Activated CD4-positive, alpha-beta T cell treated with anti-CD3 and anti-CD28 coated beads, Interleukin-2, amount 50 U/mL, for 4 hours (primary cell): ENCODE measurements at places on chromosomes 12 and 14.

- no peak for DNase-seq
These were observed 46.5 kb upstream of the CCND2 start for GRCh38 chr12:4227046-4227445.

DNA sequence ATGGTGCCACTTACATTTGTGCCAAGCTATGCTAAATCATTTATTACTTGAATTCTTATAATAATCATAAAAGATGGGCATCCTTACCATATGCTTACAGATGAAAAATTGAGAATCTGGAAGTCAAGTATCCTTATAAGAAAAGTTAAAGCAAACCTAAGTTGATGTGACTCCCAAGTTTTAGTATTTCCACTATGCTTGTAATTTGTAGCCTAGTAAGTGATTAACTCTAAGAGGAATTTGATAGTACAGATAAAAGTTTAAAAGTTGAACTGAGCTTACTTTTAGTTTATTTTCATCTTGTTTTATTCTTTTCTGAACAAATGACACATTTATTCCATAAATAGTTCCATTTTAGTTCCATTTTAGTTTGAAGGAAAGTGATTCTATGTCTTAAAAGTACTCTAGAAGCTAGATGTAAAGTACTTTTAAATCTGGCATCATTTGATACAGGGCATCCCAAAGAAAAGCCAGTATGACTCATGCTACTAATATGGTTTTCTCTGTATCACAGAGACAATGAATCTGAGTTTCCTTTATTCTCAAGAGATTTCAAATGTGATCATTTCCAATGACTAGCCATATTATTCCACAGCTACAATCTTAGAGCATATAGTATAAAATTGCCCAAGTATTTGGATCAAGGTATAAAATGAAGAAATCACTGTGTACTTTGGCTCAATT is 596.0 kb downstream of the SLC16A7 start:
- DNase-seq, result no peak

GRCh38 chr12:79983986-79984620 is 49.2 kb upstream of the PPP1R12A start:
- no peak for DNase-seq

GRCh38 chr12:103422746-103423515 is 72.8 kb downstream of the C12orf42 start:
- DNase-seq, result no peak

GRCh38 chr14:52240623-52241022 is 26.9 kb upstream of the PTGDR start:
- DNase-seq, result no peak

DNA sequence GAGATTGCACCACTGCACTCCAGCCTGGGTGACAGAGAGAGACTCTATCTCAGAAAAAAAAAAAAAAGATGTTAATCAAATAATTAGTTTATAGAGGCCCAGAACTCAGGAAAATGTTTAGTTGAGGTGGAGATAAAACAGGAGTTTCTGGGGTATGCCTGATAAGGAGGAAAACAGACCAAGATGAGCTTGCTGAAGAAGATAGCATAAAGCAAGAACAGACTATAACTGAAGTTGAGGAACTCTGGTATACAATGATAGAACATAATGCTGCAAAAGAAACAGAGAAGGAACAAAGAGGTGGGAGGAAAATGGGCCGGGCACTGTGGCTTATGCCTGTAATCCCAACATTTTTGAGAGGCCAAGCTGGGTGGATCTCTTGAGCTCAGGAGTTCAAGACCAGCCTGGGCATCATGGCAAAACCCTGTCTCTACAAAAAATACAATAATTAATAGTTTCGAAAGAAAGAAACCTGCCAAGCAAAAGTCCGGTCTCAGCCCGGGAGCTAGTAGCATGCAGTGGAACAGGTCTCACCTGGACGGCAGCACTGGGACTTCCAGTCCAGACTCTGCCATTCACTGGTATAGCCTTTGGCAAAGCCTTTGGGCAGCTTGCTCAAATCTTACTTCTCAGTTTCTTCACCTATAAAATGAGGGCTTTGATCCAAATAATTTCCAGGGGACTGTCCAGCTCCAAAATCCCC is 25.4 kb downstream of the SLC35E3 start:
- DNase-seq, result no peak

- no peak for DNase-seq
These were observed 30.2 kb downstream of the RFLNA start for GRCh38 chr12:124324803-124325705.

- DNase-seq, result no peak
These were observed 1.5 kb downstream of the TCL1A start for GRCh38 chr14:95712398-95712797.

- no peak for DNase-seq
These were observed 32.2 kb downstream of the AACS start for GRCh38 chr12:125097427-125097826.

- DNase-seq, result no peak
These were observed 25.1 kb upstream of the GPHB5 start for GRCh38 chr14:63343878-63344277.

GRCh38 chr14:55057919-55058318 is 6.5 kb downstream of the MAPK1IP1L start:
- DNase-seq, result no peak

- no peak for DNase-seq
These were observed 16.3 kb downstream of the CYP46A1 start for GRCh38 chr14:99700379-99700778.

- DNase-seq, result no peak
These were observed 473.1 kb downstream of the VRK1 start for GRCh38 chr14:97270308-97270707.

GRCh38 chr12:125330645-125331341 is 265.6 kb downstream of the AACS start:
- peak; percentile 1 for DNase-seq

DNA sequence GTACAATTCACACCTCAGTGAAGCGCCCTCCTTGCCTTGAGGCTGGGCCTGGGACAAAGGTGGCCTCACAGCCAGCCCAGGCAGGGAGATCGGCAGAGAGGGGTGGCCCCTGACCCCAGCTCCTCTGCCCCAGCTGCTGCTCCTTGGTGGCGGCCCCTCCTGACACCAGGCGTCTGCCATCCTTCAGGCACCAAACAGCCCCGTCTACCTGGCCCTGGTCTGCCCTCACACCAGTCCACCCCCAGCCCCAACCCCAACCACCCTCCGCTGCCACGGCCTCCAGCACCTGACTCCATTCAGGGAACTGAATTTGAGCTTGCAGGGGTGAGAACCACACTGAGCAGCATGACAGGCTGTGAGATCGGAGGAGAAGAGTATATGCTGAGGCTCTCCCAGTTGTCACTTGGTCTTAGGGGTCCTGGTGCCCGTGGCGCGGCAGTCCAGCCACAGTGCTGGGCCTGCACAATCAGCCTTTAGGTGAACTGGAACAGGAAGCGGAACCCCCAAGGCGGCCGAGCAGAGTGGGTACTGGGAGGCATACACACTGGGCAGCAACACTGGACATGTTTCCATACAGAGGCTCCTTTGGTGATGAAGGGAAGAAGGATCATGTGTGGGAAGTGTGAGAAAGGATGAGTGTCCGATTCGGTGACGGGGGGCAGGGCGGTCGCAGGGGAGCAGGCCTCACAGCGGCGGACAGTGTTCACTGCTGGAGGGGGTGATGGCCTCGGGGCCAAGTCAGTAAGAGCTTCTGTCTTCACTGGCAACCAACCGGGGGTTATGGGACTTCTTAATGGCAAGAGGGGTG is 18.7 kb downstream of the ZFYVE21 start:
- DNase-seq, result no peak

- no peak for DNase-seq
These were observed 52.0 kb upstream of the PPP2R5C start for GRCh38 chr14:101709533-101709881.

GRCh38 chr12:55874443-55874842 is 31.7 kb upstream of the MMP19 start:
- DNase-seq, result no peak

GRCh38 chr14:42729681-42730080 is 1123.0 kb downstream of the LRFN5 start:
- DNase-seq, result no peak

DNA sequence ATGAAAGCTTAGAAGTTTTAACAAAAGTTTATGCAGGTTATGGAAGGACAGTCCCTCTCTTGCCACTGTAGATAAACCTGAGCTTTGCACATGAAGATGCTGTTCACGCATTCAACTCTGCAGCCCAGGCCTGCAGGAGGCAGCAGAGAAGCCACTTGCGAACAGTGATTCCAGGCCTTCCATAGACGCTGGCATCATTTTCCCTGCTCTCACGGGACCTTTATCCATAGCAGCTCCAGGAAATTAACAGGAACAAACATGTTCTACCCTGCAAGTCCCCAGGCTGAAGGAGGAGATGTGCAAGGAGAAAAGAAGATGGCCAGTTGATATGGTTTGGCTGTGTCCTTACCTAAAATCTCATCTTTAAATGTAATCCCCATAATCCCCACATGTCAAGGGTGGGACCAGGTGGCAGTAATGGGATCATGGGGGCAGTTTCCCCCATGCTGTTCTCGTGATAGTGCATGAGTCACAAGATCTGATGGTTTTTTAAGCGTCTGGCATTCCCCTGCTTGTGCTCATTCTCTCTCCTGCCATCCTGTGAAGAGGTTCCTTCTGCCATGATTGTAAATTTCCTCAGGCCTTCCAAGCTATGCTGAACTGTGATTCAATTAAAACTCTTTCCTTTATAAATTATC is 2.0 kb downstream of the ERP27 start:
- DNase-seq, result no peak

- no peak for DNase-seq
These were observed 850.3 kb downstream of the GALC start for GRCh38 chr14:87142551-87143211.

- no peak for DNase-seq
These were observed 103.6 kb downstream of the SSPN start for GRCh38 chr12:26298785-26299621.

DNA sequence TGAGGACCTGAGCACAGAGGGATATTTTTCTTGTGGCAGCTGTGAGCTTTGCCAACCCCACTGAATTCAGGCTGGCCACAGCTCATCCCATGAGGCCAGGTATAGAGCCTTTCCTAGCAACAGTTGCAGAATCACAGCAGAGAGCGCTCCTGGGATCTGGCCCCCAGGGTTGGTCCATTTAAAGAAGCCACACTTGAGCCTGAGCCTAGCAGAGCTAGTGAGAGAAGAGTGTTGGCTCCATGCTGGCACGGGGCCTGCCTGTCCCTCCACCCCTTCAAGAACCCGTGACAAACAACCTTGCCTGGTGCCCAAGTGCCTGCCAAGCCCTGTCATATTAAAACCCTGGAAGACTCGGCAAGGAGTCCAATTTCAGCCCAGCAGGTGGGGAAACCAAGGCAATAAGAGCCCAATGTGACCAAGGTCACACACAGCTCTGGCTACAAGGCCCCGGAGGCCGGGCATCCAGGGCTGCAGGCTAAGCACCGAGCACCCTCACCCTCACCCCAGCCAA is 91.6 kb downstream of the LRRC74A start:
- no peak for DNase-seq

DNA sequence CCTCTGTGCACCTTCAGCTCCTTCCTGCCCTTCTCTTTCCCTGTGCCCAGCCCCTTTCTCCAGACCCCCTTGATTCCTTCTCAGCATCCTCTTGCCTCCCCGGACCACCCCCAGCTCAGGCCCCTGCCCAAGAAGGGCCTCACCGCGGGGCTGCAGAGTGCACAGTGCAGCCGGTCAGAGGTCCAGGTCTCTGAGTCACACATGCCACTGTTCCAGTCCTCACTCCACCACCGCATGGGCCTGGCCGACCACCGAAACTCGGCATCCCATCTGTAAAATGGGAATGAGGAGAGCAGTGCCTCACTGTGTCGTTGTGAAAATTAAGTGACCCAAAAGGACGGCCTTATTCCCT is 13.3 kb downstream of the BDKRB1 start:
- no peak for DNase-seq

DNA sequence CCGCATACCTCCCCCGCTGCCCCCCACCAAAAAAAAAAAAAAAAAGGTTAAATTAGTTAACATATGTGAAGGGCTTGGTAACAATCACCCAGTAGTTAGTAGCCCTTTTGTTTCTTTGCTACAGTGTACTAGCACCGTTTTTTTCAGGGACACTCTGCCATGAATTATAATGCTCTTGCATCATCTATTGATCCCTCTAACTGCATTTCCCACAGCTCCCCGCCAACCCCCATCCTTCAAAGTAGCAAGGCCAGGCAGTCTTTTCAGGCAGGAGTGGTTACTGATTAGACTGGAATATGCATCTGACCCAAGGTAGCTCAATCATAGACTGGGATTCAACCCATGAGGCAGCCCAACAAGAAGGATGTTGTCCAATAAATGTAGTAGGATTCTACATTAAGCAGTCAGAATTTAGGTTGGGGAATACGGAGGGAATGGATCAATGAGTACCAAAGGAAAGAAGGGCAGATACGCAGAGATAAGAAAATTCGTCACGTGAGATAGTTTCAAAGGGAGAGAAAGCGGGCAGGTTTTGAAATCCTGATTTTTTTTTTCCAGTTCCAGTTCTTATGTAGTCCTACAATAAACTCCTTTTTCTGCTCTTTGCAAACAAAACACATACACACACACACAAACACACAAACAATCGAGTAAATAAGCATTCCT is 39.8 kb upstream of the CRACR2A start:
- no peak for DNase-seq

DNA sequence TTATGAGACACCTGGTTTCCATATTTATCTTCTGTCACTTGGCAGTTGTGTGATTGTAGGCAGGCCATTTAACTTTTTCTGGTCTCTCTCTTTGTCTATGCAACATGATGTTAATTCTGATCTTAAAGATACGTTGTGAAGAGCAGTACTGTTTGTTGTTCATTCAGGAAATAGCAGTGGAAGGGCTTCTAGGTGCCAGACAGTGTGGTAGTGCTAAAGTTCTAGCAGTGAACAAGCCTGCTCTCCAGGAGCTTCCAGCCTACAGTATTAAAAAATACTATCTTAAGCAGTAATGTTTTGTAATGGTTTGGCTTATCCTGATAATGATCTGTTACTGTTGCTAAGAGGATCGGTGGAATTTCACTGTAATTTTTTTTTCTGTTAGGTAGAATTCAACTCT is 15.2 kb downstream of the NAA30 start:
- no peak for DNase-seq

GRCh38 chr12:43337571-43338444 is 214.2 kb downstream of the ADAMTS20 start:
- no peak for DNase-seq

GRCh38 chr12:32252199-32253073 is 145.8 kb downstream of the BICD1 start:
- DNase-seq, result no peak

GRCh38 chr14:61703342-61704129 is 8.2 kb downstream of the HIF1A start:
- DNase-seq, result no peak

DNA sequence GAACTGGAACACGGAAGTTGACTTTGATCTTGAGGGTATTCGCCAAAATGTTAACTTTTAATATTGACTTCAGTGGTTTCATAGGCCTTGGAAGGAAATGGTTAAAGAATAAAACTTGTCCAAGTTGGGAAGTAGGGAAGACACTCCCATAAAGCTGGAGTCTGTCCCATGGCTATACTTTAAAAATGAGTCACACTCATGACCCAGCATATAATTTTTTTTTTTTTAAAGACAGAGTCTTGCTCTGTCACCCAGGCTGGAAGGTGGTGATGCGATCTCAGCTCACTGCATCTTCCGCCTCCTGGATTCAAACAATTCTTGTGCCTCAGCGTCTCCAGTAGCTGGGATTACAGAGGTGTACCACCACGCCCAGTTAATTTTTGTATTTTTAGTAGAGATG is 19.6 kb downstream of the TMPRSS12 start:
- DNase-seq, result no peak

- peak; percentile 31 for DNase-seq
These were observed at the start of gene KIF5A for GRCh38 chr12:57549909-57550640. Gene KIF5A (plus strand): TSS chr12:57550044. CDS start chr12:57550272, 228 bp downstream.
